D721Med (cell line): ENCODE measurements at places on chromosomes 2 and 18.

DNA sequence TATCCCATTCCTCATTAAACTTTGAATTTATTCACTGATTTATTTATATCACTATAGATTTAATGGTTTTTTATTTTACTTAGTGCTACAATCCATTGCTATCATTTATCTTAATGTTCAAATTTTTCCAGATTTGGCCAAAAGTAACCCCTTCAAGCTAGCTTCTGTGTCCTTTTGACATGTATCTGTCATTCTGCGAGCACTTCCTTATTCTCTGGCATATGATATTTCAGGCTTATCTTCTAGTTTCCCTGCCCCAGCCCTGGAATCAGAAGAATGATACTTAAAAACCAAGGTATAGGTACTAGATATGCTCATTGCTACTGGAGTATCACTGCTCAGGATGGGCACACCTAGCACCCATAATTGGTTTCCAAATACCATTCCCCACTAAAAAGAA, 28.5 kb downstream of the SRBD1 start:
- DNase-seq, result no peak

GRCh38 chr2:203018181-203018580, 3.5 kb downstream of the NBEAL1 start:
- no peak for DNase-seq

DNA sequence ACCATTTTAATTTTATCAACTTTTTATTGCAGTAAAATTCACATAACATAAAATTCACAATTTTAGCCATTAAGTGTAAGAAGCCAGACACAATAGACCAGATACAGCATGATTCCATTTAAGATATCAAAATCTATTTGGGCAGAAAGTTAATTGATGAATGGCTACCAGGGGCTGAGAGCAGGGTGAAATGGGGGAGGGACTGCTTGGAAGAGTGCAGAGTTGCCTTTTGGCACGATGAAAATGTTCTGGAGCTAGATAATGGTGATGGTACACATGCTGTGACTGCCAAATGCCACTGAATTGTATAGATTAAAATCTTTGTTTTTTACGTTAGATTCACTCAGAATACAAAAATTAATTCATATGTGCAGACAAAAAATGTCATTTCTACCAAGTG, 289.3 kb upstream of the HNMT start:
- DNase-seq, result no peak

DNA sequence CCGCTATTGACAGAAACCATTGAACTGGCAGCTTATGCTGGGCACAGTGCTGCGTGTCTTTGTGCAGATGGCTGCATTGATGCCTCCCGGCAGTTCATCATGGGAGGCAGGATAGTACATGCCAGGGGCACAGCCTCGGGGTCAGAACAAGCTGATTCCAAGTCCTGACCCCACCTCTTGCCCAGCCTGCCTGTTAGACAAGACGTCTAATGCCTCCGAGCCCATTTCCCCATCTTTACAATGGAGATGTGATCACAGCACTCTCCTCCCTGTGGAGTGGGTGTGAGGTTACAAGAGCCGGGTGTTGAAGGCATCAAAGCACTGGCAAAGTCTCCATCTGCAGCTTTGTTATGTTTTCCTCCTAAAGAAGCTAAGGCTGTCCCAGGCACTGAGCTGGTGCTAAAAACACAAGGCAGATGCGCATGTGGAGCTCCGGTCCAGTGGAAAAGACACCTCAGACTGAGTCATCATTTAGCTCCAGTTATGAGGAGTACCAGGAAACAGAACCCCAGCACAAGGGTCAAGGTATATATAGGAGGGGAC, 125.7 kb upstream of the EPAS1 start:
- no peak for DNase-seq

- DNase-seq, result no peak
These were observed 34.2 kb upstream of the CAB39 start for GRCh38 chr2:230678451-230678850.

DNA sequence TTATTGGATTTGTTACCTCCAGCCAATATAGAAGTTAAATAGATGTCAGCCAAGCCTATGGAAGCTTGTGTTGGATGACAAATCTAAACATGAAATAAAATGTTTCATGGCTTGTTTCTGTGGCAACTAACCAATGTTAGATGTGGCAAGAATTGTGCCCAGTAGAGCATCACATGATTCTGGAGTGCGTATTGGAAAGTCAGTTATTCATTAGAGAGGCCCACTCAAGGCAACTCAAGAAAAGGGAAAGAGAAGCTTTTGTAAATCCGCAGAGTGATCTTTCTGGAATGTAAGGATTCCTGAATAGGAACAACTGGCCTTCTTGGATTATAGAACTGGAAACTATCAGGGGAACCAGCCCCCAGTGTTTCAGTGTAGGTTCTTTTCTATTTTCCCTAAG, 162.9 kb downstream of the TMEM247 start:
- no peak for DNase-seq

DNA sequence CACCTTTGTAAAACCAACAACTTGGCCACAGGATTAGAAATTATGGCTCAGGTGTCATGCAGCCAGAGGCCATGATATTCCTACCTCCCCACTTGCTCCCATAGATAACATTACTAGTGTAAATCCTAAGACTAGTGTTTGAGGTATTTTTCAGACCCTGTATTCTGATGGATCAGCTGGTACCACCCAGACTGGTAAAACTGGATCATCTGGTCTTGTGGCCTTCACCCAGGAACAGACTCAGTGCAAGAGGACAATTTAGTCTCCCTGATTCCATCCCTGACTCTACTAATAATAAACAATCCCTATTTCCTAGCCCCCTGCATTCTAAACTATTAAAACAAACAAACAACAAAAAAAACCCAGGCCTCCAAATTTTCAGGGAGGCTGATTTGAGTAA, 121.0 kb downstream of the ALPK2 start:
- DNase-seq, result no peak

- no peak for DNase-seq
These were observed 9.4 kb downstream of the CTIF start for GRCh38 chr18:48548011-48548771.

DNA sequence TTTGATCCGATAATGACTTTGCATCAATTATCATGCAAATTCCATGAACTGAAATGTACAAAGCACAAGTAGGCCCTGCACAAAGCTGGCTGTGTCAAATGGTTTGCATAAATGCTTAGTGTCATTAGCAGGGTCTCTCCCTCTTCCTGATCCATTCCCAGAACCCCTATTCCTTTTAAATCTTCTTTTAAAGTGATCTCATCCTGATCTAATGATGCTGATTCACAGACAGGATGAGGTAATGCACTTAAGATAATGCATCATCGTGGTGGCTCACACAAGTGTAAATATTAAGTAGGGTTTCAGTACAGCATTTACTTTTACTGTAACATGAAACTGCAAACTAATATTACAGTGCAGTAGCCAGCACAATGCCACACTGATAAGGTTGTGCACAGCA, 304.8 kb upstream of the SOX11 start:
- no peak for DNase-seq

GRCh38 chr2:186349508-186349907, 136.6 kb upstream of the ZC3H15 start:
- no peak for DNase-seq

- DNase-seq, result no peak
These were observed 52.6 kb downstream of the ACKR3 start for GRCh38 chr2:236622201-236622600.

GRCh38 chr2:27378809-27379290, 1.7 kb downstream of the ZNF513 start:
- no peak for DNase-seq

GRCh38 chr2:210528716-210529115, 27.7 kb upstream of the CPS1 start:
- no peak for DNase-seq

- DNase-seq, result no peak
These were observed 126.0 kb downstream of the ZNF236 start for GRCh38 chr18:76948345-76948744.

DNA sequence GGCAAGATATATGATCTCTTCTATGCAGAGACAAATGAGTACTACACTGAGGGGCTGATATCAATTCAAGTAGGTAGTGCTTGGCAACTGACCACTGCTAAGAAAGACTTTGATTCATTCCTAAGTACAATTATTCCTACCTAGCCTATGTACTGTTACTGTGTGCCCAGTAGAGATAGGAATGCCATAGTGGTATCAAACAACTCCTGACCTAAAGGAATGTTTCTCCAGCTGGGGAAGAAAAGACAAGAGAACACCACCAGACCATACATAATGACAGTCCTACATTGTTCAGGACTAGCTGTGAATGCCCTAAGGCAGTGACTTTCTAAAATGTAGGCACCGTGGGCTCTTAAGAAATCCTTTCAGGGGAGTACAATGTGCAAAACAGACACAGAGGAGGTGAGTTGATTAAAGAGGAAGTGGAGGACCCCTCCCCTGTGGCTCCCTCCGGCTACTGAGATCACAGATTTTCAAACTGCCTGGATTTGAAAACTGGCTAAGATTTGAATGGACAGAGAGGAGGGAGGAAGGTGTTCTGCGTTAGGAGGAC, 89.1 kb downstream of the ANTXR1 start:
- no peak for DNase-seq

- DNase-seq, result no peak
These were observed 39.8 kb downstream of the WDR33 start for GRCh38 chr2:127770973-127771735.

DNA sequence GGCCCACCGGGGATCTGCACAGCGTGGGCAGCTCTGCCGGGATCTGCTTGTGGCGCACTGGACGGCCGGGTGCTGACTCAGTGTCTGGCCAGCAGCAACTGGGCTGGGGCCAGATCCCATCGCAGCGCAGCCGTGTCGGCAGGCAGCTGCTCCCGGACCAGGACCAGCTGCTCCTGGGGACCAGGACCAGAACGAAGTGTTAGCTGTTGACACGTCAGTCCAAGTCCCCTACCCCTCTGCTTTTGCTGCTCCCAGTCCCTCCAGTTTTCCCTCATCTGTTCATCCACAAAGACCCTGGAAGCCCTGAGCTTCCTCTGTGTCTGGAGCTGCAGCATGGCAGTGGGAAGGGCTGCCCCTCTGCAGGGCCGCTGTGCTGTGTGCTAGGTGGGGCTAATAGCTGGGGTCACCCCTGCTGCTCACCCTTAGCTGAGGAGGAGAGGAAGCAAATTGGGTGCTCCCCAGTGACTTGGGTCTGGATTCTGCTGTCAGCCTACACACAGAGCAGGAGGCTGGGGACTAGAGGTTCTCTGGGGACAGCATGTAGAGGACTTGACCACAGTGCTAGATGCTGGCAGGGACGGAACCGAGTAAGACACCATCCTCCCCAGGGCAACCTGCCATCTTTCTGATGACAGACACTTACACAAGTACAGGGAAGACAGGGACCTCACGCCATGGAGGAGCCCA, 16.9 kb upstream of the KIF1A start:
- DNase-seq, result no peak

- DNase-seq, result no peak
These were observed 228.0 kb downstream of the EIPR1 start for GRCh38 chr2:3149441-3150217.

GRCh38 chr2:158750458-158751125, 44.5 kb upstream of the DAPL1 start:
- DNase-seq, result no peak

DNA sequence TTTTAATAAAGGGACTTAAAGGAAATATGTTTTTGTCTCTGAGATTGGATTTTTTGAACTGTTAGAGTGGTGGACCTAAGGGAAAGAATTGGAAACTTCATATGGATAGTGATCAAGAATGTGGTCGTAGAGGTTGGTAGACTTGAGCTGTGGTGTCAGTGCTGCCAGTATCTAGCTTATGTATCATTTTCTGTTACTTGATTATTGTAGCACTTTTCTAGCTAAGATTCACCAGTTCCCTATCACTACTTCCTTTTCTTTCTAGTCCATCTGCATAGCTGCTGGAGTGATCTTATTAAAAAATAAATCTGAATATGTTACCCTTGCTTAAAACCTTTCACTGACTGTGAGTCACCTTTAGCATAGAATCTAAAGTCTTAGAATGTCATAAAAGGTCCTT, 6.0 kb downstream of the ACVR2A start:
- no peak for DNase-seq

- DNase-seq, result no peak
These were observed 65.9 kb upstream of the SH3RF3 start for GRCh38 chr2:109062859-109063700.

DNA sequence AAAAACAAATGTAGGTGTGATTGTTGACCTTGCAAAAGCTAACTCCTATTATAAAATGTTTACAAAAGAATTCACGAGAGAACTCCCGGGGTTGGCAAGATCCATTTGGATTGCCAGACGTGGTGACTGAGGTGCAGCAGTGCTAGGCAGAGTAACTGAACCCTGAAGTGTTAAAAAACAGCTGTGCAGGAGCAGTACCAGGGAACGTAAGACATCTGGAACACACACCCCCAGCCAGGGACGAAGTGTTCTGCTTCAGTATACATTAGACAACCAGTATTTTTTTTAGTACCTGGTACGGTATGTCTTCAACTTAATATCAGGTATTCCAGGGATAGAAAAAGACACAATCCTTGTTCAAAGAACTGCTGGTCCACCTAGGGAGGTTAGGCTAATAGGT, 272.1 kb upstream of the EPAS1 start:
- no peak for DNase-seq

DNA sequence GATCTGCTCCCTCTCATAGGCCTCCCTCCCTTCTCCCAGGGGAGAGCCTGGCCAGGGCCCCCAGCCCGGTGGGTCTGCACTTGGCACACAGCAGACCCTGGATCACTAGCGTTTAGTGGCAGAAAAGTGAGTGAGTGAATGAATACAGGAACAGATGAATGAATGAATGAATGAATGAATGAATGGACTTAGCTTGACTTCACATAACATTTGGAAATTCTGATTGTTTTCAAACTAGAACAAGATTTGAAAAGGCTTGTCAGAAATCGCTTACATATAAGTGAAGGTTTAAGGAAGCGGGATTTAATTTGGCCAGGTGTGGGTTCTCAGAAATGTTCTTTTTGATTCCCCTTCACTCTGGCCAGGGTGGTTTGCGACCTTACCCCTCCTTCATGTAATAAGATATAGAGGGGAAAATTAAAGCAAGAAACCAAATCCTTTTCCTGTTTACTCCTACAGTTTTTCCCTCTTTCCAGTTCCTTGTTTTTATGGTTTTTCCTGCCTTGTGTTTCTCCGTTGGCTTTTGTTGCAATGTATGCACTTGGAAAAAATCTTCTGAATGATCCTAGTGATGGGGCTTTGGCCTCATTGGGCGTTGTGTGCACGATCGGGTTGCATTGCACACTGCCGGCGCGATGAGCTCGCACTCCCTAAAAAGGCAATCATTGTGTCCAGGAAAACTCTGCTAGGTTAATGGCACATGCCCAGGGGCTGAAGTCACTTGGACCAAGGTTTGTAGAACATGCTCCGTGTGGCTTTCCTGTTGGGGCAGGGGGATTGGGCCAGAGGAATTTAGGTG, 16.4 kb downstream of the LRRFIP1 start:
- DNase-seq, result no peak
